NCI-H1048 (cell line): ENCODE measurements at places on chromosomes 6 and 20.

- DNase-seq: no peak
These were observed 380.6 kb upstream of the JAG1 start for GRCh38 chr20:11054266-11054993.

GRCh38 chr20:63495741-63496595, 2.9 kb downstream of the EEF1A2 start:
- no peak for DNase-seq

- DNase-seq: no peak
These were observed 134.8 kb downstream of the PXDC1 start for GRCh38 chr6:3616565-3617176.

DNA sequence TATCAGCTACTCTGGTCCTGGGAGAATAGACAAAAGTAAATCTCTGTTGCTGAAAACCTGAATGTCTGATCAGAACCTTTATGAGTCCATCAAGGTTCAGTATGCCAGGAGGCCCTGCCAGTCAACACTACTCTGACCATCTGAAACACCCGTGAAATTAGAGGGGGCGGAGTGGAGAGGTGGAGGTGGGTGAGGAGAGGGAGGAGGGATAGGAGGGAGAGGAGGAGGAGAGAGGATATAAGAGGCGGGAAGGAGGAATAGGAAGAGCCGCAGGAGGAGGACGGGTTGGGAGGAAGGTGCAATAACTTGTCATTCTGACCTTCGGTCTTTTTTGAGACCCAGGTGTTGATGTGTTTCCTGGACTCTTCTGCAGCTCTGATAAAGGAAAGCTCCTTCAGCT, 8.0 kb downstream of the SERPINB9 start:
- DNase-seq: no peak

DNA sequence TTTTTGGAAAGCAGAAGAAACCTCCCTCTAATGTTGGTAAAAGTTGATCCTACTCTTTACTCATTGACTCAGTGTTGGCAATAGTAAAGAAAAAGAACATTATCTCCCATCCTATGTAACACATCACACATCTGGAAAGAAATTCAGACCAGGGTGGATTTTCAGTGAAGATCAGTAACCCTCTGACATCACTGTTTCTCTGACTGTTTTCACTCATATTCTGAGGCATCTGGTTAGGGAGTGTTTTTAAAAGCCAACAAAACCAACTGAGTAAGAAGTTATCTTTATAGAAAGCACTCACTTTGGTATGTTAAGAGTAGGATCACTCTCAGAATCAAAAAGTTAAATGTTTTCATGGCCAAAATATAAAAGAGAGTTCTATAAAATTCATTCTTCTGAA, 143.6 kb downstream of the DST start:
- DNase-seq: no peak

- no peak for DNase-seq
These were observed 22.0 kb upstream of the CCDC167 start for GRCh38 chr6:37521674-37522073.

GRCh38 chr6:55774286-55775028, 100.9 kb downstream of the BMP5 start:
- no peak for DNase-seq

GRCh38 chr20:3797592-3798372, 1.7 kb downstream of the CDC25B start:
- no peak for DNase-seq

GRCh38 chr6:19831358-19831757, 5.8 kb upstream of the ID4 start:
- DNase-seq: no peak

GRCh38 chr6:164048840-164049516, 634.5 kb downstream of the QKI start:
- DNase-seq: no peak

GRCh38 chr6:17392978-17393891, at the start of gene CAP2:
Gene CAP2 (plus strand): TSS chr6:17393595. CDS start chr6:17421556, 27,961 bp downstream.
- no peak for DNase-seq

DNA sequence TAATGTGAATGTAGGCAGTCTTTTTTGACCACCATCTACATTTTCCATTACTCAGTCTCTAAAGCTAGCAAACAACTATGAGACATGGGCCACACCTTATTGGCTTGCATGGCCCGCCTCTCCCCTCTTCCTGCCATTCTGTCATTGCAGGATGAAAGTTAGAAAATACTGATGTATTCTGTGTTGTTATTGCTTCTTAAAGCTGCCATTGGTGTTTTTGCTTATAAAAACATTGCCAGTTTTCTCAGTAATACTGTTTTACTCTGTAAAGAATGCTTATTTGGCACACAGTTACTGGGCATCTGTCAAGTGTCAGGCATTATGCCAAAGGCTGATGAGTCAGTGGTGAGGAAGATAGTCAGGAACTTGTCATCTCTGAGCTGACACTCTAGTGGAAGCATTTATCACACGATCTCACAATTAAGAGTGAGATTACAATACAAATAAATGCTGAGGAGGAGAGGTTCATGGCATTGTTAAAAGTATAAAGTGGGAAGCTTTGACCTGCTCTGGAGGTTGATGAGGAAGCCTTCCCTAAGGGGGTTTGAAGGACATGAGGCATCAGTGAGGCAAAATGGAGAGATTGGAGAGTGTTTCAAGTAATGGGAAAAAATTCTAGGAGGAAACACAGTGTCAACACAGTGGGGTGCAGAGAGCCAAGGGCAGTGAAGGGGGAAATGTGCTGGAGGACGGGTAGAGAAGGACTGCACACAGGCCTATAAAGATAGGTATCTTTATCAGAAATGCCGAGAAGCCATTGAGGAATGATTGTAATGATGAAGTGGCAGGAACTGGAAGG, 14.7 kb downstream of the KLHL32 start:
- no peak for DNase-seq

GRCh38 chr6:159754401-159754800, 7.4 kb upstream of the ACAT2 start:
- no peak for DNase-seq

DNA sequence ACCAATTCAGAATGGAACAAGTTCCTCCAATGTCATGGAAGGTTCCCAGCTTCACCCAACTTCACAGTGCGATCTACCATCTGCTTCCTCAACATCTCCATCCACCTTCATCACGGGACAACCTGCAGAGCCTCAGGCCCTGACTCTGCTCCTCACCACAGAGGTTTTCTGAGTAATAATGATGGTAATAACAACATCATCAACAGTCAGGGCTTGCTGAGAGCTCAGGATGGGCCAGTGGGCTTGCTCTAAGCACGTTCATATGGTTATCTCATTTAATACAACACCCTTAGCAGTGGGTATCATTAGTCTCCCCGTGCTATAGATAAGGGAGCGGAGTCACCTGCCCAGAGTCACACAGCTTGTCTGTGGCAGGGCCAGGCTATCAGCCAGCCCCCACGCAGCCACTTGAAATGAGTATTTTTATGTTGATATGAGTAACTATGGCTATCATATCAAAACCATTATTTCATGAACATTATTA, 38.6 kb downstream of the PREX1 start:
- no peak for DNase-seq

GRCh38 chr20:59390437-59390836, 90.0 kb downstream of the EDN3 start:
- DNase-seq: no peak

GRCh38 chr6:17705428-17705777, 1.3 kb downstream of the NUP153 start:
- no peak for DNase-seq

- no peak for DNase-seq
These were observed 65.9 kb downstream of the FAM184A start for GRCh38 chr6:119012521-119012920.

- DNase-seq: no peak
These were observed 31.6 kb downstream of the DLL1 start for GRCh38 chr6:170259278-170259677.

DNA sequence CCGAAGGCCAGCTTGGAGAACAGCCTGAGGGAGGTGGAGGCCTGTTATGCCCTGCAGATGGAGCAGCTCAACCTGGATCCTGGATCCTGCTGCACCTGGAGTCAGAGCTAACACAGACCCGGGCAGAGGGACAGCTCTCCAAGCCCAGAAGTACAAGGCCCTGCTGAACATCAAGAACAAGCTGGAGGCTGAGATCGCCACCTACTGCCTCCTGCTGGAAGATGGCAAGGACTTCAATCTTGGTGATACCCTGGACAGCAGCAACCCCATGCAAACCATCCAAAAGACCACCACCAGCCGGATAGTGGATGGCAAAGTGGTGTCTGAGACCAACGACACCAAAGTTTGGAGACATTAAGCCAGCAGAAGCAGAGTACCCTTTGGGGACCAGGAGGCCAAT, 223.5 kb upstream of the ID4 start:
- DNase-seq: no peak

DNA sequence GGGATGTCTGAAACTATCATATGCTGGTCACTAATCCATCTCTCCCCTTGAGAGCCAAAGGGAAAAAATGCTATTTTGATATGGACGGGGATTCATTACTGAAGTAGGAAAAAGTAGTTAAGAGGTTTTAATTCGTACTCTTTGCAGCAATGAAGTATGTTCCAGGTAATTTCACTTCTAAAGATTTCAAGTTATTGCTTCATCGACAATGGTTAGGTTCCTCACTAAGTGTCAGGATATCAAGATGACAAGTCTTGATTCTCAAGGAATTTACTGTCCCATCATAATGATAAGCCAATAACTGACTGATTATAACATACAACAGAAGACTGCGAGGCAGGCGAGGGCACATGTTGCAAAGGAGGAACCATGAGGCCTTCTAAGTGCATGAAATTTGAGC, 57.0 kb downstream of the GMDS start:
- DNase-seq: no peak

DNA sequence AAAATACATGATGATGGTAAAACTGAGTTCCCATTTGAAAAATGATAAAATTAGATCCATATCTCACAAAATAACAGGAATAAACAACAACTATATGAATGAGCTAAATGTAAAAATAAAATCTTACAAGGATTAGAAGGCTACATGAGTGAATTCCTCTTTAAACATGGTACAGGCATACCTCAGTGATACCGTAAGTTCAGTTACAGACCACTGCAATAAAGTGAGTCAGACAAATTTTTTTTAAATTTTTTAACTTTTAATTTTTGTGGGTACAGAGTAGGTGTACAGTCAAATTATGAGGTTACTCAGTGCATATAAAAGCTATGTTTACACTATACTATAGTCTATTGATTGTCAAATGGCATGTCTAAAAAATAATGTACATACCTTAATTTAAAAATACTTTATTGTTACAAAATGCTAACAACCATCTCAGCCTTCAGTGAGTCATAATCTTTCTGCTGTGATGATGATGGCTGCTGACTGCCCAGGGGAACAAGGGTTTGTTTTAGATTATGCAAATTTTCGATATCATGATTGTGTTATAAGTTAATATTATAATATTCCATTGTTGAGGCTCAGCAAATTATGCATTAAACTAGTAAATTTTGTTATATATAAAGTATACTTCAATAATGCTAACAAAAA, 222.8 kb upstream of the RUNX2 start:
- DNase-seq: no peak

DNA sequence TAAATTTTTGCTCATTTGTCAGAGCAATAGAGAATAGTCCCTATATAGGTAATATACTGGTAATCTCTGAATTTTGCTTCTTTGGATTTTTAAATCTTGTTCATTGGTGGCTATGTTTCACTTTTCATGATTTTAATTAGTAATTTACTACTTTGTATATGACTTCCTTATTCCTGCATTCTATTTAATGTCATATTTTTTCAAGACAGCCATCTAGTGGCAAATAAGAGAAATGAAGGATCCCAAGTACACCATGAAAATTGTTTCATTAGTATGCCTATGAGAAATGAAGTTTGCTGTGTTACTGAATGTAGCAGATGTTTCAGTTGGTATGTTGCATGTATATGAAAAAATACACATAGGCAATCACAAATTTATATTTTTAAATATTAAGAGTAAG, 82.4 kb downstream of the ZNF292 start:
- no peak for DNase-seq

GRCh38 chr6:125058546-125058945, 95.0 kb upstream of the TPD52L1 start:
- no peak for DNase-seq

DNA sequence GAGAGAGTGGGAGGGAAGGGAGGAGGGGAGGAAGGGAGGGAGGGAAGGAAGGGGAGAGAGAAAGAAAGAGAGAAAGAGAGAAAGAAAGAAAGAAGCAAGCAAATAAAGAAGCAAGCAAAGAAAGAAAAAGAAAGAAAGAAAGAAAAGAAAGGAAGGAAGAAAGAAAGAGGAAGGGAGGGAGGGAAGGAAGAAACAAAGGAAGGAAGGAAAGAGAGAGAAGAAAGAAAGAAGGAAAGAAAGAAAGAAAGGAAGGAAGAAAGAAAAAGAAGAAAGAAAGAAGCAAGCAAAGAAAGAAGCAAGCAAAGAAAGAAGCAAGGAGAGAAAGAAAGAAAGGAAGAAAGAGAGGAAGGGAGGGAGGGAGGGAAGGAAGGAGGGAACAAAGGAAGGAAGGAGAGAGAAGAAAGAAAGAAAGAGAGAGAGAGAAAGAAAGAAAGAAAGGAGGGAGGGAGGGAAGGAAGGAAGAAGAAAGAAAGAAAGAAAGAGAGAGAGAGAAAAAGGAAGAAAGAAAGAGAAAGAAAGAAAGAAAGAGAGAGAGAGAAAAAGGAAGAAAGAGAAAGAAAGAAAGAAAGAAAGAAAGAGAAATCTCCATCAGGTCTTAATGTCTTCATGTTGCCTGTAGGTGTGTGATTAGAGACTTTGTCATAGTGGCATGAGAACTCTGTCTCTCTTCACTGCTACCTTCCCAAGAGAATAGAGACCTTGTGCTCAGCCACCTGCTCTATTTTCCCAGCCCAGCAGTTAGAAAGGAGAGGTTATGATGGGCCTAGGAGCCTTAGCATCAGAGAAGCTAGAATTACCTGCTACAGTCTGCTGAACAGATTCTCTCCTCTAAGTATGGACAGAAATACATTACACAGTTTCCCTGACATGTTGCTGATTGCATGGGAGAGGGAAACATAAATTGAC, 5.0 kb downstream of the SEMG1 start:
- DNase-seq: no peak

- no peak for DNase-seq
These were observed 11.0 kb downstream of the PACSIN1 start for GRCh38 chr6:34476921-34477320.

GRCh38 chr6:7604003-7604402, 14.0 kb downstream of the SNRNP48 start:
- no peak for DNase-seq

DNA sequence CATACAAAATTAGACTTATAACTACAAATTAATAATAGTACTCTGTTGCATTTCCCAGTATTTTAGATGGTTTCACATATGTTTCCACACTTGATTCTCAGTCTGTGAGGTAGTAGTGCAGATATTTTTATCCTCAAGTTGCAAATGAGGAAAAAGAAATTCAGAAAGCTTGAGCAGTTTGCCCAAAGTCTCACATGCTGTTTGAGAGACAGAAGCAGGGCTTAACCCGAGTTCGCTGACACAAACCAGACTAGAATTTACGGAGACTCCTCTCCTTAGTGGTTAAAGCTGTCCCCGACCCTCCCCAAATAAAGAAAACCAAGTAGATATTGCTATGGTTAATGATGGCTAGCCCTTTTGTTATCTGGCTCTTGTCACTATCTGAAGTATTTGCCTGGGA, 126.2 kb downstream of the TIAM2 start:
- no peak for DNase-seq
